ENCODE measurements at places on chromosomes 7 and 10.

DNA sequence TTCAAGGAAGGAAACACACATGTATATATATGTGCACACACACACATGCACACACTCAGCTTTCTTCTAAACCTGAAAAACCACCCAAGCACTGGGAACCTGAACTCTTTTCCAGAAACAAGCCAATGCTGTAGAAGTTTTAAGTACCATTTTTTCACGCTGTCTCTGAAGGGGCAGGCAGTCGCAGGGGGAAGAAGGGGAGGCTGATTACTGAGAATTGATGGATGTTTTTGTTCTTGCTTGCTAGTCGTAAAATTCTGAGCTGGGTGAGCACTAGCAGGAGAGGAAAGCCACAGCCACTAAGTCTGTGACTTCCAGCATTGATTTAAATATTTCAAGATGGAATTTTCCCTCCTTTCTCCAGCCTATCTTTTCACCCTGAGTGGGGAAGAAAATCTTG is 391.8 kb downstream of the CALN1 start:
- no peak for DNase-seq

GRCh38 chr7:156177422-156178055 is 365.3 kb upstream of the SHH start:
- no peak for DNase-seq

DNA sequence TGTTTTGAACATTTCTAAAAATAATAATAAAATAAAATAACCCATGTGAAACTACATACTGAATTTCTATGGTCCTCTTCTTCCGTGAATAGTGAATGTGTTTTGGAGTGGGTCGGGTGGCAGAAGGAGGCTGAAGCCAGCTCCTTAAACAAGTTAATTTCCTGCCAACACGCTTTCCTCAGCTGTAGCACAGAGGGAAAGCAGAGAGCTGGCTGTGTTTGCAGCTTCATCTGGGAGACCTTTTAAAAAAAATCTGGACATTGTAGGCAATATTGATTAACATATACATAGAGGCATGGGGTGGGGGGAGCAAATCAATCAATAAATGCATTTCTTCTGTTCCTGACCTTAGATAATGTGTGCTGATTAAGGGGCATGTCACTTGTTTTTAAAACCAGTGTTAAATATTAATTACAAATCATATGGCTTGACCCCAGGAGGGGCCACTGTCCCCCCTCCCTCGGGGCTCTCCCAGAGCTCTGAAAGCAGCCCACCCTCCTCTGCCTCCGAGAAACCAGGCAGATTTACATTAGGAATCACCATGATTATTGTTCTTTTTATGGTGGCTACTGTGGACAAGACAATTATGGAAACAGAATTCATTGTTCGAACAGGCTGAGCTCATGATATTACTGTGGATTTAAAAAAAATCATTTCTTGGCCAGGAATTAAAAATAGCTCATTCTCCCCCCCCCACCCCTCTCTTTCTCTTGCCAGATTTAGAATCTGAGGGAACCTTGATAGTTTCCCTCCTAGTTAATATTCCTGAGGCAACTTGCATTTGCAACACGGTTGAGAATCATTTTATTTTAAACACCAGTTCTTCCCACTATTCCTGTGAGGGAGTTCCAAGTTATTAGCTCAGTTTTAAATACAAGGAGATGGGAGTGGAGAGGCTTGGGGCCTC is 100.5 kb upstream of the CARD11 start:
- DNase-seq = no peak

DNA sequence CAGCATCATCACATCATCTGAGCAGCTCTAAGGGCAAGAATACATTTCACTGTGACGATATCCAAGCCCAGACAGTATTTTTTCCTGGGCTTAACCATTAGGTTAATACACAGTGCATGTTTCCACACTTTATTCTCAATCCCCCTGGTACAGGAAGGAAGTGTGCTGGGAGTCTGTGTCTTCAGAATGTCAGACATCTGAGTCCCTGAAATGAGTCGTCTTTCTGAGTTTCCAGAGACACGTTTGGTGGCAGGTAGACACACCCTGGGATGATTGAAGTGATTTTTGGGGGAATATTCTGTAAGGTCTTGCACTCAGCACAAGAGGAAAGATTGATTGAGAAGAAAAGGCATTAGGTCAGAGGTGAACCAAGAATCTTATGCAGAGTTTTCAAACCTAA is 13.1 kb upstream of the SHH start:
- DNase-seq = no peak

DNA sequence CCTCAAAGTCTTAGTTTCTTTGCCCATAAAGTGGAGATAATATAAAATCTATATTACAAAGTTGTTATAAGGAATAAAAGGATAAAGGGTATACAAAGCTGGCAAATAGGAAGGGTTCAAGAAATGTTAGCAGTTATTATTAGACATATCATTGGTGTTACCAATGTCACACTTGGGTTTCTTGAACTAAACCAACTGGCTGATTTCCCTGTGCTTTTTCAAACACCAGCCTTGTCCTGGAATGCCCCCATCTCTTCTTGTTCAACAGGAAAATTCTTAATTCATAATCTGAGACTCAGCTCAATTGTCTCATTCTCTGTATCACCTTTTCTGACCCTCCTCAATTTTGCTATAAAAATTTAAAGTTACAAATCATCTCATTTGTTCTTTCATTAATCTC is 143.7 kb upstream of the LRRTM3 start:
- DNase-seq = no peak

- no peak for DNase-seq
These were observed 284.2 kb downstream of the SUGCT start for GRCh38 chr7:40418983-40419382.

DNA sequence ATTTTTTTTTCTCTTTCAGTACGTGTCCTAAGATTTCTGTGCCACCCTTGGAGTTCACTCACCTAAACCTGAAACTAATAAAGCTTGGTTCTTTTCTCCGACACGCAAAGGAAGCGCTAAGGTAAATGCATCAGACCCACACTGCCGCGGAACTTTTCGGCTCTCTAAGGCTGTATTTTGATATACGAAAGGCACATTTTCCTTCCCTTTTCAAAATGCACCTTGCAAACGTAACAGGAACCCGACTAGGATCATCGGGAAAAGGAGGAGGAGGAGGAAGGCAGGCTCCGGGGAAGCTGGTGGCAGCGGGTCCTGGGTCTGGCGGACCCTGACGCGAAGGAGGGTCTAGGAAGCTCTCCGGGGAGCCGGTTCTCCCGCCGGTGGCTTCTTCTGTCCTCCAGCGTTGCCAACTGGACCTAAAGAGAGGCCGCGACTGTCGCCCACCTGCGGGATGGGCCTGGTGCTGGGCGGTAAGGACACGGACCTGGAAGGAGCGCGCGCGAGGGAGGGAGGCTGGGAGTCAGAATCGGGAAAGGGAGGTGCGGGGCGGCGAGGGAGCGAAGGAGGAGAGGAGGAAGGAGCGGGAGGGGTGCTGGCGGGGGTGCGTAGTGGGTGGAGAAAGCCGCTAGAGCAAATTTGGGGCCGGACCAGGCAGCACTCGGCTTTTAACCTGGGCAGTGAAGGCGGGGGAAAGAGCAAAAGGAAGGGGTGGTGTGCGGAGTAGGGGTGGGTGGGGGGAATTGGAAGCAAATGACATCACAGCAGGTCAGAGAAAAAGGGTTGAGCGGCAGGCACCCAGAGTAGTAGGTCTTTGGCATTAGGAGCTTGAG is at the start of gene CFTR:
TSS of gene CFTR (plus strand) at position 801 of the 830 bp plus-strand sequence. CDS start 70 bp downstream, outside the sequence.
- DNase-seq = no peak

DNA sequence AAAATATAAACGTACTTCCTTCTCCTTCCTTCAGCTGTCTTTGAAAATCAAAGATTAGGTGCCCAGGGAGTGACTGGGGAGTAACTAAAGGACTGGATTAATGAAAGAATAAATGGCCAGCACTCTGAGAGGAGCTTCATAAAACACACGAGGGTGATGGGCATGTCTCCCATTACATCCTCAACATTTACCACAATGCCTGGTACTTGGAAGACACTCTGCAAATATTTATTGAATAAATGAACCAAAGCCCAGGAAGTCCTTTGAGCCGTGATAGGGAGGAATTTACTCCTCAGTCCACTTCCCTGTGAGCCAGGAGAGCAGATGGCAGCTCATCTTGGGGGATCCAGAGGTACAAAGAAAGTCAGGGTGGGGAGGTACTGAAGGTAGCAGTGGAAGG is 96.3 kb downstream of the RAB11FIP2 start:
- no peak for DNase-seq

DNA sequence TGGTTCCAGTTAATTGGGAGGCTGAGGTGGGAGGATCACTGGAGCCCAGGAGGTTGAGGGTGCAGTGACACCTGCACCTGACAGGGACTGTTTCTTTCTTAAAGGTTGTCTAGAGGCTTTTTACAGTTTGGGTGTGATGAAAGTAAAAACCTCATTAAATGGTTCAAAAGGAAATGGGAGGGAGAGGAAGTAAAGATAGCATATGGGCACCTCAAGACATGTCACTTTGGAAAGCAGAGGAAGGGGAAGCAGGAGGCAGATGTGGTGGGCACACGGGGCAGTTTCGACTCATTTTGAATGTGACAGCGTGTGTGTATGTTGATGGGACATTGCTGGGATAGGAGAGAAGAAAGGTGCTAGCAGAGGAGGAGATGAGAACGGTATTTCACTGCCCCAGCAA is 203.1 kb downstream of the MLLT10 start:
- no peak for DNase-seq

DNA sequence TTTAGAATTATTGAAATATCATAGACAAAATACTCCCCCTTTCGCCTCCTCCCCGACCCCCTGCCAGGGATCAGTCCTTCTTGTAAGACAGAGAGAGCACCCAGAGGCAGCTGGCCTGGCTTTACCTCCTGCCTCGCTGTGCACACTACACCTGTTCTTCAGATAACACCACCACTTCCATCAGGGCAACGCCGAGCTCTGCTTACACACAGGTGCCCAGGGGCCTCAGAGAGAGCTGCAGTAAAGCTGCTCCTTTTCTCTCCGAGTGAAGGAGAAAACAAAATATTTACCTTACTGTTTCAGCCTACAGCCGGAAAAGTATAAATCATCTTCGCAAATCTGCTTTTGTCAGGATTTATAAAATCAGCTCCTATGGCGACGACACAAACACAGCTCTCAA is 80.7 kb downstream of the HIPK2 start:
- no peak for DNase-seq

DNA sequence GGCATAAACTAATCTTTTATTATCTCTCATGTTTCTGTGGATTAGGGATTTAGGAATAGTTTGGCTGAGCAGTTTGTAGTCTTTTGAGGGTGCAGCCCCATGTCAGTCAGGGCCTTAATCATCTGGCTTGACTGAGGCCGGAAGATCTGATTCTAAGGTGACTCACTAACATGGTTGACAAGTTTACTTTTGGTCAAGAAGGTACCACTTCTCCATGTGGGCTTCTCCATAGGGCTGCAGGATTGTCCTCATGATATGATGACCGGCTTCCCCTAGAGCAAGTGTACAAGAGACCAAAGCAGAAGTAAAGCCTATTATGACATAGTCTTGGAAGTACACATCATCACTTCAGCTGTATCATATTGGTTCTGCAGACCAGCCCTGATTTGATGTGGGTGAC is 45.9 kb upstream of the OIT3 start:
- DNase-seq = no peak

GRCh38 chr10:47423476-47423875 is 39.4 kb upstream of the ZNF488 start:
- DNase-seq = no peak

- no peak for DNase-seq
These were observed 264.6 kb downstream of the SFMBT2 start for GRCh38 chr10:7146189-7146588.

- DNase-seq = no peak
These were observed 494.8 kb downstream of the PARD3 start for GRCh38 chr10:34320265-34320664.

- no peak for DNase-seq
These were observed 687.3 kb downstream of the KCNMA1 start for GRCh38 chr10:76950354-76950753.

- DNase-seq = no peak
These were observed 10.0 kb upstream of the CDK14 start for GRCh38 chr7:90586091-90586490.

- DNase-seq = peak; percentile 44
These were observed 30.6 kb upstream of the GPNMB start for GRCh38 chr7:23216021-23216420.

DNA sequence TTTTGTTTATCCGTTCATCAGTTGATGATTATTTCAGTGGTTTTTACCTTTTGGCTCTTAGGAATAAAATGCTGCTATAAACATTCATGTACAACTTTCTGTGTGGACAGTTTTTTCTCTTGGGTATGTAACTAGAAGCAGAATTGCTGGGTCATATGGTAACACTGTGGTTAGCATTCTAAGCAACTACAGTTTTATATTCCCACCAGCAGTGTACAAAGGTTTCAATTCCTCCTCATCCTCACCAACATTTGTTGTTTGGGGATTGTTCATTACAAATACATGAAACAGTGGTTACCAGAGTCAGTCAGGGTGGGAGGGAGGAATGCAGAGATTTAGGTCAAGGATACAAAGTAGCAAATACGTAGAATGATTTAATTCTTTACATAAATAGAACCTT is 97.0 kb downstream of the NPSR1 start:
- DNase-seq = no peak

GRCh38 chr7:127677433-127678230 is 25.6 kb downstream of the SND1 start:
- DNase-seq = no peak

GRCh38 chr10:49237985-49238384 is 49.8 kb upstream of the TMEM273 start:
- DNase-seq = peak; percentile 7

DNA sequence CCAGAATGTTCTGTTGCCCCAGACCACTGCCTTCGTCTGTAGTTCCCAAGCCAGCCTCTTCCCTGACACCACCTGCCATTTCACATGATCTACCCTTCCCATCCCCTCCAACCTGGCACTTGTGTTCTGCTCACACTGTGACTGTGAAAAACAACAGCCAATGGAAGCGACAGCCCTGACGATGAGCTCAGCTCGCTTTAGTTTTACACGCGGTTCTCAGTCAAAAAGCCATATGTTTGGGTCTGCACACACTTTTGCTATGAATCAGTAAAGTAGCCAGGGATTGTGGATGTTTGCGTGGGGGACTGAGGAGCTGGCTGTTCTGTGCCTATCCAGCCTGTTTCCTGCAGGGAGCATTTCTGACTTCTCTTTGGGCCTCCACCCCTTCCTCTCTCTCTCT is 282.7 kb downstream of the WDR11 start:
- no peak for DNase-seq

DNA sequence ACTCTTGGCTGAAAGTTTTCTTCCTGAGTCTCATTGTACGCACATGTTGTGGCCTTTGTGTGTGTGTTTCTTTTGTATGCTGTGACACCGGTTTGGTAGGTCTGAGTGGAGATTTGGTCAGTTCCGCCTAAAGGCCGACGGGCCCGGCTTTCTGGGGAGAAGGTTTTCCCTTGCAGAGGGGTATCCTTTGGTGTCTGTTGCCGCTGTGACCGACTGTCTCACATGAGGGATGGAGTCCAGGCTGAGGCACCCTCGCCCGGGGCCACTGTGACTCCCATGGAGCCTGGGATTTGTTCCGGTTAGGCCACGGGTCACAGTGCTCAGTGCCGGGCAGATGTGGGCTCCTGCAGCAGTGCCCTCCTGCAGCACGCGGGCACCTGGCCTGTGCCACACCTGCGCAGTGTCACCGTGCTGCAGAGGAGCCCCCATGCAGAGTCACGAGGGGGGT is 19.4 kb downstream of the INPP5A start:
- DNase-seq = no peak
